Lower lobe of right lung (tissue), 2 donors: ENCODE measurements at places on chromosomes 12 and 14. TPM values are rescaled to one million over a fixed set of nuclear protein-coding genes. Genes with fewer than 3 reads are reported as not detected.

GRCh38 chr14:62445570-62445969 is 599.7 kb downstream of the KCNH5 start:
- no peaks in the 10 kb centered on the region for H3K4me1 ChIP-seq
- H3K27me3 ChIP-seq: no peaks in the 10 kb centered on the region
- no peak for DNase-seq
- no peak overlapping the region for H3K4me3 ChIP-seq
- H3K27ac ChIP-seq: no peak overlapping the region
- no peaks in the 10 kb centered on the region for H3K36me3 ChIP-seq

The IFNG-AS1 gene
- not detected for total RNA-seq

DNA sequence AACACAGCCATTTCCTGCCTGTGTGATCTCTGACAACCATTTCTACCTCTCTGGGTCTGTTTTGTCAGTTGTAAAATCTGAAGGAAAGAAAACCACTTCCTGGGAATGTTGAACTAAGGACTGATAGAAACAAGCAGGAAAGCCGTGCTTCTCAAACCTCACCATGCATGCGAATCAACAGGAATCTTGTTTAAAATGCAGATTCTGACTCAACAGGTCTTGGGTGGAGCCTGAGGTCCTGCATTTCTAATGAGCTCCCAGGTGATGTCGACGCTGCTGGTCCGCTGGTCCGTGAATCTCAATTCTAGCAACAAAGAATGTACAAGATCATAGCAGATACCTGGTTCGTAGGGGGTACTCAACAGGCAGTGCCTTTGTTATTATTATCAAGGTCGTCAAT is 38.0 kb upstream of the GPATCH2L start:
- no peak for DNase-seq
- H3K4me1 ChIP-seq: no peaks in the 10 kb centered on the region
- no peaks in the 10 kb centered on the region for H3K36me3 ChIP-seq
- H3K27ac ChIP-seq: no peak overlapping the region
- H3K4me3 ChIP-seq: no peak overlapping the region

GRCh38 chr14:68942296-68943035 is 36.6 kb downstream of the ACTN1 start:
- no peaks in the 10 kb centered on the region for H3K27me3 ChIP-seq
- H3K36me3 ChIP-seq: no peaks in the 10 kb centered on the region
- H3K4me1 ChIP-seq: peaks cover 87% of the 10 kb centered on the region
- H3K4me3 ChIP-seq: no peak overlapping the region
- DNase-seq: no peak
- no peak overlapping the region for H3K27ac ChIP-seq

The OAS3 gene
- 65.8 TPM for total RNA-seq

- H3K4me1 ChIP-seq: no peaks in the 10 kb centered on the region
- no peak overlapping the region for H3K4me3 ChIP-seq
- no peak for DNase-seq
- H3K27ac ChIP-seq: no peak overlapping the region
- H3K27me3 ChIP-seq: no peaks in the 10 kb centered on the region
Measured at GRCh38 chr14:94921882-94922585, 152.1 kb upstream of the GSC start.

GRCh38 chr12:89280833-89281538 is 71.3 kb downstream of the DUSP6 start:
- no peaks in the 10 kb centered on the region for H3K36me3 ChIP-seq
- no peaks in the 10 kb centered on the region for H3K27me3 ChIP-seq
- DNase-seq: no peak
- H3K4me3 ChIP-seq: no peak overlapping the region
- peak overlapping the region; percentile 69 for H3K27ac ChIP-seq

DNA sequence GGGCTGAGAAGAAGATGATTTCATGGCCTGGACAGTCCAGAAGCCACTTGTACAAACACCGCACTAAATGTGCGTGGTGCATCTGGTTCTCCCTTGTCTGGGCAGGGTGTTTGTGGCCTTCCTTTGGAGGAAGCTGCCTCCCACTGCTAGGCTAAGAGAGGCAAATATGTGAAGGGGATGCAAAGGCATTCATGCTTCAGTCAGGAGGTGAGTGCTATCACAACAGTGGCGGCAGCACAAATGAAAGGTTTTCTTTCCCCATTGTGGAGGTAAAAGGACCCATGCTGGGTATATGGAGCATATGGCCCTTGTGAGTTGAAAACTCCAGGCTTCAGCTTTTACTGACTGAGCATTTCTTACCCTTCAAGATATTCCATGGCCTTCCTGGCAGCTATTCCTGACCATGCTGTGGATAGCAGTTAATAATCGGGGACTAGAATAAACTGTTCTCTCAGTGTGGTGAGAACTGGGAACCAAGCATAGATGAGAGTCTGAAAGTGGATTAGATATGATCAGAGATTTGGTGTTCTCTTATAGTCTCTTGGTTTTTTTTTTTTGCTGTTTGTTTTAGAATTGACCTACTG is 69.9 kb downstream of the MYRFL start:
- H3K4me3 ChIP-seq: no peak overlapping the region
- no peaks in the 10 kb centered on the region for H3K27me3 ChIP-seq
- DNase-seq: no peak
- H3K36me3 ChIP-seq: no peaks in the 10 kb centered on the region
- H3K27ac ChIP-seq: no peak overlapping the region

- peak; percentile 84 for DNase-seq
- no peak overlapping the region for H3K27ac ChIP-seq
- H3K36me3 ChIP-seq: no peaks in the 10 kb centered on the region
- H3K4me3 ChIP-seq: peak overlapping the region; percentile 10
Measured at GRCh38 chr12:49945394-49946080, 5.0 kb upstream of the AQP2 start.

GRCh38 chr12:11823043-11823442 is 173.6 kb downstream of the ETV6 start:
- no peaks in the 10 kb centered on the region for H3K36me3 ChIP-seq
- H3K27me3 ChIP-seq: no peaks in the 10 kb centered on the region
- no peak for DNase-seq
- no peak overlapping the region for H3K4me3 ChIP-seq

The RNASE4 gene
- 41.0 TPM for total RNA-seq

GRCh38 chr14:67167420-67168109 is 21.7 kb upstream of the GARIN2 start:
- H3K36me3 ChIP-seq: no peaks in the 10 kb centered on the region
- no peak overlapping the region for H3K27ac ChIP-seq
- no peak for DNase-seq
- no peaks in the 10 kb centered on the region for H3K27me3 ChIP-seq

- H3K27me3 ChIP-seq: no peaks in the 10 kb centered on the region
- H3K4me3 ChIP-seq: no peak overlapping the region
- no peak overlapping the region for H3K27ac ChIP-seq
- H3K4me1 ChIP-seq: peaks cover 6% of the 10 kb centered on the region
Measured at GRCh38 chr14:92441751-92442504, 71.7 kb upstream of the RIN3 start.

- H3K27ac ChIP-seq: no peak overlapping the region
- H3K27me3 ChIP-seq: no peaks in the 10 kb centered on the region
Measured at GRCh38 chr14:33899723-33900341, 51.0 kb downstream of the EGLN3 start.

DNA sequence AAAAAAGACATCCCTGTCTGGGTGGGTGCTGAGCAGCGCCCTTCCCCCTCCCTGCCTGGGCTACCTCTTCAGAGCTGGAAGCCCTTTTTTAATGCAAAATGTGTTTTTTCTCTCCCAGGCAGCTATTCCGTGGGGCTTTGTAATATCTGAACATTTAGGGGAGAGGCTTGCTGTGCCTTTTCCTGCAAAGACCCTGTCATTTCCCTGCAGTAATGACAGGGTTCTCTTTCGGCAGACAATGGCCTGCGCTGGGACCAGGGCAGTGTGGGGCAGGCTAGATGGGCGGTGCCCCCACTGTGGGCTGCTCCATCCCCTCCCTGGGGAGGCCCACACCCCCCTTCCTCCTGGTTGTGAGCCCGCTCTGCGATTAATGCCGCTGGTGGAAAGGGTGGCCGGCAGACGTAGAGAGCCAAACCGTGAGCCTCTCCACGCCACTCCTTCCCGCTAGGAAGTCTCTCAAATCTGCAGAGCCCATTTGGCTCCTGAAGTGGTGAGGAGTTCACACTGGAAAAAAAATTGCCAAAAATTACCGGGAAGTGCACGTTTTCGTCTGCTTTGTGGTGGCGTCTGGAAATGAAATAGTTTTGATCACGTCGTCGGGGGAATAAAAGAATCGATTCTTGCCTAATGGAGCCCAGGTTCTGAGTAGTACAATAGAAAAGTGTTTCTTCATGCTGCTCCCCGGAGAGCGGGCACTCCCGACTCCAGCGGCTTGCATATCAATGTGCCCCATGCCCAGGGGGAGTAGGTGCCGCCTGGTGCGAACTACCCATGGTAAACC is 31.5 kb downstream of the KIF26A start:
- peaks cover 8% of the 10 kb centered on the region for H3K4me1 ChIP-seq
- H3K36me3 ChIP-seq: no peaks in the 10 kb centered on the region
- no peak for DNase-seq
- H3K27ac ChIP-seq: no peak overlapping the region
- H3K27me3 ChIP-seq: no peaks in the 10 kb centered on the region

DNA sequence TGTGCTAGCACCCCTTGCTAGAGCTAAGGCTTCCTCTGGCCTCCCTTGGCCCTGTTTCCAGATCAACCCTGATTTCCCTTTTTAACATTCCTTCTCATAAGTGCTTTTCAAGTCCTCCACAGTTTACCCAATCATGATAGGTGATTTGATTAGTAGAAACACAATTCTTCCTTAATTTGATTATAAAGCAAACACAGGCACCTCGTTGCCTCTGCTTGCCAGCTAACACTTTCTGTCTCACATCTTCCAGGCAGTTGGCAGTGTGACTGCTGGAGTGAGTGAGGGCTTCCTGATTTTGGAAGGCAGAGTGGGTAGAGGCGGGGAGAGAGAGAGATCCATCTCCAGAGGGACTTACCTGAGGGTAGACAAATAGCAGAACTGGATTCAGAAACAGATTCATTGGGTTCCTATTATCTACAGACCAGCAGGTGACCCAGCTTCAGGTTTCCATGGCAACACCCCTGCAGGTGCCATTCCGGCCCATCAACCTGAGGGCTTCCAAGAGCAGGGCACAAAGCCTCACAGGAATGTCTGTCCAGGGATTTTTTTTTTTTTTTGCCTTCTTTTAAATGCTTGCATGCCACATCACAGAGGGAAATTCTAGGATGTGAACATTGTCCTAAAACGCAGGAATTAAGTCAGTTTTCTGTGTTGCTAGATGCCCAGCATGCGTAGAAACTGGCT is 77.7 kb downstream of the PLXNC1 start:
- H3K4me3 ChIP-seq: no peak overlapping the region
- peaks cover 16% of the 10 kb centered on the region for H3K36me3 ChIP-seq
- no peaks in the 10 kb centered on the region for H3K4me1 ChIP-seq
- DNase-seq: no peak

DNA sequence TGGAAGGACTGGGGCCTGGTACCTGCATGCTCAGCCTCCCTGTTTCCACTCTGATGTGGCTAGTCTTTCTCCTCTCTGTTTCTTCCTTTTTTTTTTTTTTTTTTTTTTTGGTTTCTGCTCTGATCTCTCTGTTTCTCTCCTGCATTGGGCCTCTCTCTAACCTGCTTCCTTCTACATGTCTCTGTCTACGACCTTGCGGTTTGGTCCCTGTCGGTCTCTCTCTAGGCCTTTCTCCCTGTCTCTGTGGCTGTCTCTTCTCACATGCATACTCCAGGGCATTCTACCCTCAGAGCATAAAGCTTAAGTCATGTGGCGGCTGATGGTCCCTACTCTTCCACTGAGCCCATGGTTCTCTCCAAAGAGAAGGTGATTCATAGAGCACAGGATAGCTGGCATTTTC is 1096.6 kb downstream of the BCL11B start:
- no peaks in the 10 kb centered on the region for H3K4me1 ChIP-seq
- no peak overlapping the region for H3K4me3 ChIP-seq
- no peaks in the 10 kb centered on the region for H3K36me3 ChIP-seq
- DNase-seq: no peak
- no peak overlapping the region for H3K27ac ChIP-seq
- no peaks in the 10 kb centered on the region for H3K27me3 ChIP-seq

The CLEC1A gene
- 9.7 TPM for total RNA-seq

- no peaks in the 10 kb centered on the region for H3K36me3 ChIP-seq
- H3K27ac ChIP-seq: no peak overlapping the region
- H3K4me3 ChIP-seq: no peak overlapping the region
Measured at GRCh38 chr12:131641315-131641714, 69.6 kb upstream of the SFSWAP start.

- H3K36me3 ChIP-seq: no peaks in the 10 kb centered on the region
- peak overlapping the region; percentile 9 for H3K27ac ChIP-seq
- H3K27me3 ChIP-seq: no peaks in the 10 kb centered on the region
- H3K4me3 ChIP-seq: no peak overlapping the region
- peaks cover 66% of the 10 kb centered on the region for H3K4me1 ChIP-seq
Measured at GRCh38 chr12:88553941-88554658, 26.2 kb downstream of the KITLG start.

- H3K27ac ChIP-seq: no peak overlapping the region
- H3K4me3 ChIP-seq: no peak overlapping the region
- peaks cover 16% of the 10 kb centered on the region for H3K4me1 ChIP-seq
- DNase-seq: no peak
- no peaks in the 10 kb centered on the region for H3K27me3 ChIP-seq
- H3K36me3 ChIP-seq: no peaks in the 10 kb centered on the region
Measured at GRCh38 chr14:98947911-98948595, 323.9 kb downstream of the BCL11B start.

DNA sequence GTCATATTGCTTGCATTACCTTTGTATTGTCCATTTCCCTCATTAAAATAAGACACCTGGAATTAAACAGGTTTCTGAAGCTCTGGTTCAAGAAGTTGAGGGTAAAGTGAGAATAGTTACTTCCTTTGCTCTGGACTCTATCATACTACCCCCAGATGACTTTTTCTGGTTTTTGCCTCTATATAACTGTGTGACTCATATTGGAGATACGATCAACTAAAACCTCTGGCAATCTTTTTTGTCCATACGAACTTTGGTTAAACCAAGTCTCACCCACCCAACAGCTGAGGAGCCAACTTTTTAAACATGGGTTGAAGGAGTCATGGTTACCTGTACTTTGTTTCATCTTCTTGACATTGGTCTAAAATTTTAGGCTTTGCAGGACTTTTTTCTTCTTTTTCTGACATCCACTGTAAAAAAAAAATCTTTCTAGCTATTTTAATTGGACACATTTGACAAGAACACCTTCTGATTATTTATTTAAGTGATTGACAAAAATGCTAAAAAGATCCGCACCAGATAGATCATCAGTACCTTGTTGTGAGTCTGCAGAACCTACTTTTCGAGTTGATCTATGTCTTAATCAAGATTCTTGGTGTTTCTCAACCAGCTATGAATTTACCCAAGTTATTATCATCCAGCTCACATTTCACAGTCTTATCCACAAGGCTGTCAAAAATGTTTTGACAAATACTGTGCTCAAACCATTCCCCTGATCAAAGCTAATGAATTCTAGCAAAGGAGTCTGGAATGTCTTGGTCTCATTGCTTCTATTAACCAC is 166.0 kb downstream of the IPO8 start:
- H3K36me3 ChIP-seq: no peaks in the 10 kb centered on the region
- H3K27me3 ChIP-seq: no peaks in the 10 kb centered on the region
- H3K4me1 ChIP-seq: no peaks in the 10 kb centered on the region
- no peak for DNase-seq
- H3K27ac ChIP-seq: no peak overlapping the region

DNA sequence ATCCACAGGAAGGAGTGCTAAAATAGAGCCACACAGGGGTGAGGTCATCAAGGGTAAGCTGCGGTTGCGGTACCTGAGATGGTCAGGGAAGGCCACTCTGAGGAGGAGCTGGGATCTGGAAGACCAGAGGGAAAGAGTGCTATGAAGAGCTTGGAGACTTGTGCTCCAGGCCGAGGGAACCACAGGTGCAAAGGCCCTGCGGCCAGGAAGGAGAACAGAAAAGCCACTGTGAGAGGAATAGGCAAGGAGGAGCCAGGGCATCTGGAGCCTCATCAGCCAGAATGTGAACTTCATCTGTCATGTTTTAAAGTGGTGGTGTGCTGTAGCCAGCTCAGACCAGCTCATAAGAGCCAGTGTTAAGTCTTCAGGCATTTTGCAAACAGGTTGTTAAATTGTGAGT is 5.5 kb upstream of the CCDC197 start:
- DNase-seq: peak; percentile 38
- peaks cover 10% of the 10 kb centered on the region for H3K27me3 ChIP-seq
- H3K36me3 ChIP-seq: no peaks in the 10 kb centered on the region
